Panc1 (cell line): ENCODE measurements at places on chromosomes 6 and 20. TPM values are rescaled to one million over a fixed set of nuclear protein-coding genes. Genes with fewer than 3 reads are reported as not detected.

GRCh38 chr6:4049246-4049645 lies 29.7 kb downstream of the FAM217A start:
- no peak overlapping the region for H3K27ac ChIP-seq
- DNase-seq = no peak
- no peak overlapping the region for H3K4me3 ChIP-seq
- no peaks in the 10 kb centered on the region for H3K27me3 ChIP-seq

MAP7 gene
- total RNA-seq = 1.8 TPM

GRCh38 chr6:150698391-150698790 lies 98.7 kb downstream of the PLEKHG1 start:
- H3K36me3 ChIP-seq = no peaks in the 10 kb centered on the region
- H3K4me3 ChIP-seq = no peak overlapping the region
- no peak for DNase-seq
- no peak overlapping the region for H3K27ac ChIP-seq
- H3K4me1 ChIP-seq = no peaks in the 10 kb centered on the region
- H3K27me3 ChIP-seq = no peaks in the 10 kb centered on the region; the same call in 1 of the 2 replicates

GRCh38 chr6:132969196-132969595 lies 154.8 kb downstream of the RPS12 start:
- H3K4me3 ChIP-seq = no peak overlapping the region
- no peaks in the 10 kb centered on the region for H3K27me3 ChIP-seq
- H3K27ac ChIP-seq = no peak overlapping the region
- no peaks in the 10 kb centered on the region for H3K4me1 ChIP-seq
- H3K36me3 ChIP-seq = no peaks in the 10 kb centered on the region

GRCh38 chr6:63371104-63371715 lies 51.4 kb upstream of the LGSN start:
- no peaks in the 10 kb centered on the region for H3K4me1 ChIP-seq
- H3K4me3 ChIP-seq = no peak overlapping the region
- DNase-seq = no peak

- H3K36me3 ChIP-seq = no peaks in the 10 kb centered on the region
- H3K4me3 ChIP-seq = no peak overlapping the region
- no peak for DNase-seq
- H3K27me3 ChIP-seq = no peaks in the 10 kb centered on the region
- peaks cover 2% of the 10 kb centered on the region; the same call in 1 of the 2 replicates for H3K4me1 ChIP-seq
These were observed 268.8 kb downstream of the TMEM242 start for GRCh38 chr6:157054531-157054979.

- peaks cover 1% of the 10 kb centered on the region; the same call in 1 of the 2 replicates for H3K36me3 ChIP-seq
- DNase-seq = no peak
- no peaks in the 10 kb centered on the region for H3K27me3 ChIP-seq
- peaks cover 44% of the 10 kb centered on the region for H3K4me1 ChIP-seq
These were observed 26.1 kb upstream of the PYGB start for GRCh38 chr20:25221592-25222460.

DNA sequence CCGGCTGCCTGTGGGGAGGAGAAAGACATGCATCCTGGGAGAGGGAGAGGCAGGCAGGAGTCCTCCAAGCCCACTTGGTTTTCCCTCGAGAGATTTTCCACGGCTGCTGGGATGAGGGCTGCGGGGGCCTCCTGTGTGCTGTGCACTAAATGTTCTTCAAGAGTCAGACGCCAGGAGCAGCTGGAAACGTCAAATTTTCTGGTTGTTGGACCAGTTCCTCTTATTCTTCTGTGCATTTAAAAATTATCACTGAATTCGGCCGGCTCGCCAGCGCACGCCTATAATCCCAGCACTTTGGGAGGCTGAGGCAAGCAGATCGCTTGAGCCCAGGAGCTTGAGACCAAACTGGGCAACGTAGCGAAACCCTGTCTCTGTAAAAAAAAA lies 32.8 kb upstream of the NTSR1 start:
- H3K27me3 ChIP-seq = no peaks in the 10 kb centered on the region
- DNase-seq = no peak
- no peak overlapping the region for H3K27ac ChIP-seq

DNA sequence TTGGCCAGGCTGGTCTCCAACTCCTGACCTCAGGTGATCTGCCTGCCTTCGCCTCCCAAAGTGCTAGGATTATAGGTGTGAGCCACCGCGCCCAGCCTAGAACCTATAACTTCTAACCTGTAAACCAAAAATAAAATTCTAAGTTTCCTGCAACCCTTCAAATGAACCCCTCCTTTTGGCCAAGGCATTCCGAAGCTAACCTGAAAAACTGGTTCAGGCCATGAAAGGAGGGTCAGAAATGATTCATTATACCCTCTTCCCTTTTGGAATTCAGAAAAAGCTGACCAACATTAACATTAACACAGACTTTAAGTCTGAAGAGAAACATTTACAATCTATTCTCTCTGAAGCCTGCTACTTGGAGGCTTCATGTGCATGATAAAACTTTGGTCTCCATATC lies 165.1 kb downstream of the TINAG start:
- DNase-seq = no peak
- no peak overlapping the region for H3K4me3 ChIP-seq
- H3K27me3 ChIP-seq = no peaks in the 10 kb centered on the region
- no peaks in the 10 kb centered on the region for H3K4me1 ChIP-seq
- no peaks in the 10 kb centered on the region for H3K36me3 ChIP-seq
- H3K27ac ChIP-seq = no peak overlapping the region

DNA sequence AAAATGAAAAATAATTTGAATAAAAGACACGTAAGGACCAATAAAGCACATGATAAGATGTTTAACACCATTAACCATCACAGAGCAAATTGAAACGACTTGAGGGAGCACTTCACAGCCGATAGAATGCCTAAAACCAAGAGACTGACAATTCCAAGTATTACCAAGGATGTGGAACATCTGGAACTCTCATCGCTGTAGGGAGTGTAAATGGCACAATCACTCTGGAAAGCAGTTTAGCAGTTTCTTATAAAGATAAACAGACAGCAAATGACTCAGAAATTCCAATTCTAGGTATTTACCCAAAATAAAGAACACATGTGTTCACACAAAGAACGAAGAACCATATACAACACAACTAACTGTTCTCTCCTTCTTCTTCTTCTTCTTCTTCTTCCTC lies 8.5 kb upstream of the UBD start:
- no peak overlapping the region for H3K27ac ChIP-seq
- no peaks in the 10 kb centered on the region for H3K4me1 ChIP-seq
- peaks cover 15% of the 10 kb centered on the region for H3K27me3 ChIP-seq
- no peak for DNase-seq
- H3K4me3 ChIP-seq = no peak overlapping the region
- no peaks in the 10 kb centered on the region for H3K36me3 ChIP-seq

DNMT3B gene
- 3.5 TPM for total RNA-seq

- H3K36me3 ChIP-seq = no peaks in the 10 kb centered on the region
- no peaks in the 10 kb centered on the region for H3K4me1 ChIP-seq
- no peak overlapping the region for H3K4me3 ChIP-seq
- H3K27ac ChIP-seq = no peak overlapping the region
- H3K27me3 ChIP-seq = no peaks in the 10 kb centered on the region; the same call in 1 of the 2 replicates
- DNase-seq = no peak
These were observed 103.1 kb upstream of the TBX18 start for GRCh38 chr6:84867521-84867920.

SIRPD gene
- total RNA-seq = not detected

DNA sequence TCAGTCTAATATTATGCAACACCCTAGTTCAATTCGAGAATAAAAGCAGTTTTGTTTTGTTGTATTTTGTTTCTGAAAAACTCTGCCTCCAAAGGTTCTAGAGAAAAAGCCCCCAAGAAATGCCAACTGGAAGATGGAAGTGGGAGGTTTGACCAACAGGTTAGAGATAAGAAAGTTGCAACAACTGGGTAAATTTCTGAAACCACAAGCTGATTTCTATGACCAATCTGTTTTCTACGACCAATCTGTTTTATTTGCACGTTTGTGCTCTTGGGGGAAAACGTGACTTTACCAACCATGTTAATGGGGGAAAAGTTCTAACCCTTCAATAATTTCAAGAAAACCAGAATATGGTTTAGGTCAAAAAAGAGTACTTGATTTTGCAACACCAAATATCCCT lies 173.2 kb downstream of the PDE7B start:
- no peak overlapping the region for H3K27ac ChIP-seq
- no peaks in the 10 kb centered on the region for H3K4me1 ChIP-seq
- no peaks in the 10 kb centered on the region for H3K36me3 ChIP-seq
- H3K4me3 ChIP-seq = no peak overlapping the region

OPN5 gene
- total RNA-seq = not detected

GRCh38 chr6:143525356-143525755 lies 13.8 kb upstream of the FUCA2 start:
- no peak overlapping the region for H3K27ac ChIP-seq
- H3K4me1 ChIP-seq = no peaks in the 10 kb centered on the region
- DNase-seq = no peak
- no peak overlapping the region for H3K4me3 ChIP-seq
- H3K36me3 ChIP-seq = no peaks in the 10 kb centered on the region

- peaks cover 8% of the 10 kb centered on the region; the same call in 1 of the 2 replicates for H3K36me3 ChIP-seq
- no peaks in the 10 kb centered on the region for H3K27me3 ChIP-seq
- H3K4me3 ChIP-seq = no peak overlapping the region
- H3K4me1 ChIP-seq = no peaks in the 10 kb centered on the region
- DNase-seq = no peak
These were observed 42.4 kb downstream of the DHX35 start for GRCh38 chr20:39004508-39004907.

SYCP2L gene
- 2.4 TPM for total RNA-seq

TDP2 gene
- total RNA-seq = 33.6 TPM

DNA sequence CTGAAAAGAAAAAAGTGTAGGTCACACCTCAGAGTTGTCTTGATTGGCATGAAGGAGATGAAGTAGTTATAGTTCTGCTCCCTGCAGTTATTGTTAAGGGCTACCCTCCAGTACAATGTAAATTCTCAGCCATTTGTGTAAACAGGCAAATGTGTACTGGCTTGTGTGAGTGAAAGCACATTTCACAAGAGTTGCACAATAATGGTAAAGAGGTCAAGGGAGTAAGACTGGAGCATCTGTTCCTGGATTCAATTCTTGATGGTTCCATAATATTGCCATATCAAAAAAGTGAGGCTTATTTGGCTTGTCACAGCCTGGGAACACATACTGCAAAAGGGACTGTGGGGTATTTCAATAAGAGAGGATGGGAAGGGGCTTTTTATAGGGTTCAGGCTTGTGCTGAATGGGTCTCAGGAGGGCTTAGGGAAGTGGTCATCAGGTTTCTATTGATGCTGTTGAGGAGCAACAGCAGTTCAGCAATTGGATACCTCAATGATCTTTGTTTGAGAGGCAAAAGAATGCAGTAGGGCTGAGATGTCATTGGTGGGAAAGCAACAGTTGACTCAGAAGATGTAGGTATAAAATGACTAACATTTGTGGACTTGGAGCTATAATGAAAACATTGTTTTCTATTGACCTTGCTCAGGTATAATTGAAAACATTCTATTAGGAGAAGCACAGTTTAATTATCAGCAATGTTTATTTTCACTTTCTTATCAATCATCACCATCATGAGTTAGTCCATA lies 402.6 kb downstream of the BCKDHB start:
- H3K4me3 ChIP-seq = no peak overlapping the region
- H3K36me3 ChIP-seq = no peaks in the 10 kb centered on the region
- no peak for DNase-seq
- no peak overlapping the region for H3K27ac ChIP-seq

COX4I2 gene
- not detected for total RNA-seq

SRXN1 gene
- total RNA-seq = 34.5 TPM

DNA sequence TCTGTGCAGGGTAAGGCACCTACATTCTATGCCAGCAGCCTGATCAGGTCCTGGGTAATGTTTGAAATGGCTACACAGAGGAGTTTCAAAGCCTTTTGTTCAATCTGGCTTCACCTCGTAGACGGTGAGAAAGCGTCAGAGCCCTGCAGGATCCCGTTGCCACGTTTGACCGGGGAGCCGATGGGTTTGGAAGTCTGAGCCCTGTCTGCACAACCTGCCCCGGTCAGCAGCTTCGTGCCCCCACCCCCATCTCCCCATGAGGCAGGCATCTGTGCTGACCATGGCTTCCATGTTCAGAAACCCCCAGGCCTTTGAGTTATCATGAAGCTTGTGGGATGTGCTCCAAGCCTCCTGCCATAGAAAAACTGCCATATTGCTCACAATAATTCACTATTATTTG lies 63.9 kb downstream of the PTPN1 start:
- no peaks in the 10 kb centered on the region for H3K27me3 ChIP-seq
- H3K36me3 ChIP-seq = peaks cover 3% of the 10 kb centered on the region; the same call in 1 of the 2 replicates
- H3K4me1 ChIP-seq = peaks cover 33% of the 10 kb centered on the region
- H3K4me3 ChIP-seq = no peak overlapping the region
- no peak overlapping the region for H3K27ac ChIP-seq

GRCh38 chr6:78430521-78430920 lies 436.8 kb upstream of the IRAK1BP1 start:
- H3K4me3 ChIP-seq = no peak overlapping the region
- no peaks in the 10 kb centered on the region for H3K27me3 ChIP-seq
- H3K36me3 ChIP-seq = no peaks in the 10 kb centered on the region
- no peak for DNase-seq
- H3K4me1 ChIP-seq = no peaks in the 10 kb centered on the region

GRCh38 chr6:2157441-2158127 lies 87.8 kb downstream of the GMDS start:
- no peak overlapping the region for H3K27ac ChIP-seq
- H3K4me1 ChIP-seq = no peaks in the 10 kb centered on the region

SLC25A27 gene
- total RNA-seq = 0.77 TPM

CST2 gene
- not detected for total RNA-seq

DNA sequence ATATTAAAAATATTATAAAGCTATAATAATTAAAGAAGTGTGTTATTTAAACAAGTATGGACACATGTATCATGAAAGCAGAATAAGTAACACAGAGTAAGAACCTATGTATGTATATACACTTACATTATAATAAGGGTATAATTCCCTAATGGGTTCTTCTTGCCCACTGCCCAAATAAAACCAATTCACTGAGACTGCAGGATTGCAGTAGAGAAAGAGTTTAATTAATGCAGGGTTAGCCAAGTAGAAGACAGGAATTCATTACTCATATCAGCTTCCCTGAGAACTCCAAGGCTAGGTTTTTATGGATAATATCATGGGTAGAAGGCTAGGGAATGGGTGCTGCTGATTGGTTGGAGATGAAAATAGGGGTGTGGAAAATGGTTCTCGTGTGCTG lies 53.8 kb upstream of the SAMD3 start:
- H3K4me3 ChIP-seq = no peak overlapping the region
- H3K4me1 ChIP-seq = no peaks in the 10 kb centered on the region
- no peaks in the 10 kb centered on the region for H3K36me3 ChIP-seq
- no peak for DNase-seq

MOG gene
- not detected for total RNA-seq

GRCh38 chr20:2108498-2108897 lies 6.9 kb downstream of the STK35 start:
- H3K27me3 ChIP-seq = no peaks in the 10 kb centered on the region
- peaks cover 12% of the 10 kb centered on the region for H3K36me3 ChIP-seq
- DNase-seq = no peak

OR2H1 gene
- not detected for total RNA-seq

DNA sequence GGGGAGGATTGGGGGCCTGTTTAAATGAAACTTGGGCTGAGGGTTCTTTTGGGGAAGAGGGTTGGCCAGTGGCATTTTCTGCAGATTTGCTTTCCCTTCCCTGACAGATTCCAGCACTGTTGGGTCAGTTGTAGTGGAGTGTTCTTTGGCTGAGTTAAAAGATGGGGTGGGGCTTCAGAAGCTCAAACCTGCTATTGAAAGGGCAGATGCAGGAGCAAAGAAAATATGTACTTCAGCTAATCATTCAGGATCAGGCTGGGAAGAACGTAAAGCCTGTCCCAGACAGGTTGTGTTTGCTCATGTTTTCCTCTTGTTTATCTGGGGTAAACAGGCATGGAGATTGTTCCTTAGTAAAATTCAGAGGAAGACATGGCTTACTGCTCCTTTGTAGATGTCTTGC lies 2.5 kb downstream of the SASH1 start:
- no peaks in the 10 kb centered on the region for H3K27me3 ChIP-seq
- H3K27ac ChIP-seq = no peak overlapping the region
- H3K4me1 ChIP-seq = peaks cover 10% of the 10 kb centered on the region

- no peaks in the 10 kb centered on the region for H3K36me3 ChIP-seq
- no peaks in the 10 kb centered on the region for H3K4me1 ChIP-seq
- DNase-seq = no peak
- no peak overlapping the region for H3K27ac ChIP-seq
These were observed 203.0 kb upstream of the RGS17 start for GRCh38 chr6:153334121-153334520.
